ENCODE measurements at places on chromosomes 3 and 15.

- DNase-seq, result no peak
These were observed 124.4 kb downstream of the PTPRG start for GRCh38 chr3:61685755-61686154.

DNA sequence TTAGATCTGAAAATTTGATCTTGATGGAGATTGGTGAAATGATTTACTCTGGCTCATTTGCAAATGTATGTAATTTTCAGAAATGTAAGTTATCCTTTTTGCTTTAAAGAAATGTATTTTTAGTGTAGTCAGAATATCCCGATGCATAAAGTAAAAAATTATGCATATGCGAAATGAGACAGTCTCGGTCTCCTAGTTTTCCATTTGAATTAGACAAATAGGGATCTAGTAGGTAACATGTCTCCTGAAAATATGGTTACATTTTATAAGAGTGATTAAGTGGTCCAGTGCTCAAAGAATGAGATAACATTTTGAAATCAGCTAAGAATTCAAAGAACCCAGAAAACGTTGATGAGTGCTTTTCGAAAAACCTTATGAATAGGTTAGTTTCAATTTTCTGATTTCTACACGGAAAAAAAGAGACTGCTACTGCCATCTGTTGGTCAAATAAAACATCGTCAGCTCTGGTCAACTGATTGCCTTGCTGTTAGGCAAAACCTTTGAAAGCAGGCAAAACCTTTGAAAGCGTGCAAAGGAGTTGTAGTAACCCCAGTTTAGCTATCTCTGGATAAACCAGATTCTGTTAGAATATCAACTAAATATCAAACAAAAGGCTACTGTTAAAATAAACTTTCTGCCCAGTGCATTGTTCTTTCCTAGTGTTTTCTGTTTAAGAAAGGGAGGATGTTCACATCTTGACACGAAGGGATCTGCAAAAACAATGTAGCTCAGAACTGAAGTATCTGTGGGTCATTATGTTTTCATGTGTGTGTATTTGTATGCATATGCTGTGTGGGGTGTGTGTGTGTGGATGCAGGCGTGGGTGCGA, 59.3 kb upstream of the CHMP2B start:
- no peak for DNase-seq

- no peak for DNase-seq
These were observed 1066.0 kb downstream of the AGBL1 start for GRCh38 chr15:87145696-87146095.

DNA sequence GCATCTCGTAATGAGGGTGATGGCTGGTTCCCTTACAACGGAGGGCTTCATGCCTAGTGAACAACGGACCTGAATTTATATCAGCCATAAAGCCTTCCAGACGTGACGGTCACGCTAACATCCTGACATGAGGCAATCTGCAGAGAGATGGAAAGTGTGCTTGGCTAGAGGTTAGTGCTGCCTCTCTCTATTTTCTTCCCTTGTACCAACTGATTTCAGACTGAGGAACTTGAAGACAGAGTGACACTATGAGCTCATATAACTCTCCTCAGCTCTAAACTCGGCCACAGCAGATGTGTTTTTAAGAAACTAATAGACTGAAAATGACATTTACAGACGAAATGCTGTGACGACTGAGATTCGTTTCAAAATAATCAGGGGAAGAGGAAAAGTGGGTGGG, 122.4 kb downstream of the XXYLT1 start:
- no peak for DNase-seq

DNA sequence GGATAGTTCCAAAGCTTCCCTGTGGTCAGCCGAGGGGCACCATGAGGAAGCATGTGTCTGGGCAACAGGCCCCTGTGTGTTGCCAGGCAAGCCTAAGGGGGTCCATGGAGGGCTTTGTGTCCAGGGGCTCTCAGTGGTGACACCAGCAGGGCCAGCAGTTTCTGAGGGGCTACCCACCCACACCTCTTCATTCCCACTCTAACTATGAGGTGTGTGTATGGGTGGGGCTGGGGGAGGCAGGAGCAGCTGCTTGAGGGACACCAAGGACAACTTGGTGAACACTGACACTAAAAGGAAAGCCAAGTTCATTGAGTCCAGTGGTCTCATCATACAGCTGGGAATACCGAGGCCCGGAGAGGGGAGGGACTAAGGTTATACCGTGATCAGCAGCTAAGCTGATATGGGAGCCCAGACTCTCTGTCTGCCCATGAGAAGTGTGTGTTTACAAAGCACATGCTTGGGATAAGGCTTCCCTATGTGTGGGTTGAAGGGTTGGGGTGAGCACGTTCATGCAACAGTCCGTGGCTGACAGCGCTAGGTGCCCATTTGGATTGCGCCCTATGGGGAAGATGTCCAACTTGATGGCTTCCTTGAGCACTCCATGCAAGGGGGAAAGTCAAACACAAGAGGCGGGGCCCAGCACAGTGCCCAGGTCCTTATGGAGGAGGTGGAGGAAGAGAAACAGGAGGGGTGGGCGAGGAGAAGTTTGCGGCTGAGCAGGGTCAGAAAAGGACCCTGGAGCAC, 34.8 kb upstream of the CHRNB4 start:
- no peak for DNase-seq

GRCh38 chr3:14322001-14322400, 80.4 kb upstream of the SLC6A6 start:
- no peak for DNase-seq

GRCh38 chr15:34618073-34618472, 34.6 kb upstream of the GOLGA8B start:
- no peak for DNase-seq

GRCh38 chr3:142888099-142888480, 793 bp downstream of the PCOLCE2 start:
- DNase-seq, result no peak

DNA sequence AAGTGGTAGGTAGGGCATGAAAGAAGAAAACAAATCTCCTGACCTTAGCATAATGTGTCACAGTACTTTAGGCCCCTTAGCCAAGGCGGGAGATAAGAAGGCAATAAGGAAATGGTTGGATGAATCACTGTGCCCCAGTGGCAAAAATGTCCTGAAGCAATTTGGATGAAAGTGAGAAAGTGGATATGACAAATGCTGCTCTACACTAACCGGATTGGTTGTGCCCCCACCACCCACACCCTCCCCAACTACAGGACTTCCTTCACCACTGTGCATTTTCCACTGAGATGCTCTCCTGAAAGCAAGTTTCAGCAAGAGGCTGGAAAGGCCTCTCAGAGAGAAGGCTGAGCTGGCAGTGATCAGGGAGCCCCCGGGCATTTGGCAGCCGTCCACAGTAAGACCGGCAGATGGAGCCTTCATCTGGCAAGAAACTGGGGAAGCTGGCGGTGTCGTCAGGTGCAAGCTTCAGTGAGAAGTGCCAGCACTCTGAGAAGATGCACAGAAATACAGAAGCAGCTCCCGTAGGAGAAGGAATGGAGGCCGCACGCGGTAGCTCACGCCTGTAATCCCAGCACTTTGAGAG, 63.8 kb downstream of the ATP1B3 start:
- no peak for DNase-seq

- no peak for DNase-seq
These were observed 75.1 kb downstream of the SLC12A8 start for GRCh38 chr3:125137358-125138033.

GRCh38 chr3:143083781-143084180, 35.8 kb upstream of the CHST2 start:
- DNase-seq, result no peak

- DNase-seq, result peak; percentile 60
These were observed 97.4 kb downstream of the ST6GAL1 start for GRCh38 chr3:187027531-187028278.

DNA sequence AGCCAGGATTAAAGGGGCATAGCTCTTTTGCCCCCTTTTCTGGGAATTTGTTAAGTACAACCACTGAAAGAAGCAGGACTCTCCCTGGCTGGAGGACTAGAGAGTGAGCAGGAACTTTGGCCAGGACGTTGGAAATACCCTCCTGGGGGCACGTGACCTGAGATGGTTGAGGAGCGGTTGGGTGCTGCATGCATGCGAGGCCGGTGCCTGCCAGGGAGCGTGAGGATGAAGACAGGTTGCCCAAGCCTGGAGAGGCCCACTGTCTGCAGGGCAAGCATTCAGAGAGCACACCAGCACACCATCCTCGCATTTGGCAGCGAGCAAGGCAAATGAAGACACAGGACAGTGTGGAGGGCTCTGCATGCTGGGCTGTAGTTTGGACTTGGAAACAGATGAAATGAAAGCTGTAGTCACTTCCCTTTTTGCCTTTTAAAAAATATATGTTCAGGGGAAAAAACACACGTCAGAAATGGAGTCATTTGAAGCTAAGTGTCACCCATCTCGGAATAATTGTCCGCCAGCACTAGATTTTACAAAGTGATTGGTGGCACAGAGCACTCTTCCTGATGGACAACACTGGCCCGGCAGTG, 217.6 kb downstream of the SLCO3A1 start:
- DNase-seq, result no peak

- DNase-seq, result no peak
These were observed 14.3 kb downstream of the ZBTB38 start for GRCh38 chr3:141382571-141382970.

DNA sequence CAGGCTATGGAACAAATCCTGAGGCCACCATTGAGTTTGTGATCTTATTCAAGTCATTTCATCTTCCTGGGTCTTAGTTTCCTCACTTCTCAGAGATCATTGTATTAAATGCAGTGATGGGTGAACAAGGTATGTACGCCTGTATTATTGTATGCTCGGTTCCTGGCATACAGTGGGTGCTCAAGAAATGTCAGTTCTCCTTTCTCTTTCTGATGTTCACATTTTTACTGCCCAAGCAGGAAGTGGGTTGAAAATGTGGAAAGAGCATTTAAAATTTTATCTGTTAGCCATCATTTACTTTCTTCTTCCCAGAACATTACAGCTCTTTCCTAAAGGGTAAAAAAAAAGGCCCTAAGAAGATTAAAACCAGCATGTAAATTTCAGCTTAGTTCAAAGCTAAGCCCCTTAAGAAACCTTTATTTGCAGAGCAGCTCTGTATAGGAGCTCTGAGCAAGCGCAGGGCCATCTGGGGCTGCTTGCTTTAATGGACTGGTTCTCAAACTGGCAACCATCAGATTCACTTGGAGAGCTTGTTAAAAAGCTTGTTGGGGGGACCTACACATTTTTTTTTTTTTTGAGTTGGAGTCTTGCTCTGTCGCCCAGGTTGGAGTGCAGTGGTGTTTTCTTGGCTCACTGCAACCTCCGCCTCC, 179.4 kb downstream of the CHST2 start:
- DNase-seq, result no peak

DNA sequence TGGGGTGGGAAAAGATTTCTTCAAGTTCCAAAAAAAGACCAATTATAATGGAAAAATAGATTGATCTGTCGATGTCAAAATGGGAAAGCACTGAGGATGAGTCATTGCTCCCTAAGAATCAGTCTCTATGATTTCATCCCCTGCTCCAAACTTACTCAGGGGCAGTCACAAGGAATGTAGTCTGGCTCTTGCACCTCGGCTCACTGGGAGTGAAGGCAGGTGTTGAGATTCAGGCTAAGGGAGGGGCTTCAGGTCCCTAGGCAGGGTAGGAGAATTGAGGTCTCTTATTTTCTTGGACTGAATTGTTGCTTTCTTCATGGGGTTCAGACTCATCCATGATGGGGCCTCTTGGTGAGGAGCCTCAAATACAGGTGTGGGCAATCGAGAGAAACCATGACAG, 14.2 kb downstream of the ESYT3 start:
- no peak for DNase-seq

DNA sequence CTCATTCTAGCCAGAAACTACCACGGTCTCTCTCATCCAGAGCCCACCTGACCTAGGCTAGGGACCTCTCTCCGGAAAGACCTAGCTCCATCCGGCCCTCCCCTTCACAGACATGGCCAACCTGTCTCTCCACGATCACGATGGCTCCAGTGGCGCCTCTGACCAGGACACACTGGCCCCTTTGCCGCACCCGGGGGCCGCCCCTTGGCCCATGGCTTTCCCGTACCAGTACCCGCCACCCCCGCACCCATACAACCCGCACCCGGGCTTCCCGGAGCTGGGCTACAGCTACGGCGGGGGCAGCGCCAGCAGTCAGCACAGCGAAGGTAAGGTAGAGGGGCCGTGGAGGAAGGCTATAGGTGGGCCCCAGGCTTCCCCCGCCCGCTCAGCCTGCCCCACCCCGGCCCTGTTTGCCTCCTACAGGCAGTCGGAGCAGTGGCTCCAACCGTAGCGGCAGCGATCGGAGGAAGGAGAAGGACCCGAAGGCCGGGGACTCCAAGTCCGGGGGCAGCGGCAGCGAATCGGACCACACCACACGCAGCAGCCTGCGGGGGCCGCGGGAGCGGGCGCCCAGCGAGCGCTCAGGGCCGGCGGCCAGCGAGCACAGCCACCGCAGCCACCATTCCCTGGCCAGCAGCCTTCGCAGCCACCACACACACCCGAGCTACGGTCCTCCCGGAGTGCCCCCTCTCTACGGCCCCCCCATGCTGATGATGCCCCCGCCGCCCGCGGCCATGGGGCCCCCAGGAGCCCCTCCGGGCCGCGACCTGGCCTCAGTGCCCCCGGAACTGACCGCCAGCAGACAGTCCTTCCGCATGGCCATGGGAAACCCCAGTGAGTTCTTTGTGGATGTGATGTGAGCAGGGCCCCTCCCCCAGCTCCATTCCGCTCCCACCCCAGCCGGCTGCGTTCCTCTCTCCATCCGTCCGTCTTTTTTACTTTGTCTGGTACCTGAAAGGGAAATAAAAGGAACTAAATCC, 4.5 kb upstream of the AP2M1 start:
- DNase-seq, result no peak

GRCh38 chr15:81105545-81105944, 28.5 kb upstream of the CFAP161 start:
- DNase-seq, result no peak

DNA sequence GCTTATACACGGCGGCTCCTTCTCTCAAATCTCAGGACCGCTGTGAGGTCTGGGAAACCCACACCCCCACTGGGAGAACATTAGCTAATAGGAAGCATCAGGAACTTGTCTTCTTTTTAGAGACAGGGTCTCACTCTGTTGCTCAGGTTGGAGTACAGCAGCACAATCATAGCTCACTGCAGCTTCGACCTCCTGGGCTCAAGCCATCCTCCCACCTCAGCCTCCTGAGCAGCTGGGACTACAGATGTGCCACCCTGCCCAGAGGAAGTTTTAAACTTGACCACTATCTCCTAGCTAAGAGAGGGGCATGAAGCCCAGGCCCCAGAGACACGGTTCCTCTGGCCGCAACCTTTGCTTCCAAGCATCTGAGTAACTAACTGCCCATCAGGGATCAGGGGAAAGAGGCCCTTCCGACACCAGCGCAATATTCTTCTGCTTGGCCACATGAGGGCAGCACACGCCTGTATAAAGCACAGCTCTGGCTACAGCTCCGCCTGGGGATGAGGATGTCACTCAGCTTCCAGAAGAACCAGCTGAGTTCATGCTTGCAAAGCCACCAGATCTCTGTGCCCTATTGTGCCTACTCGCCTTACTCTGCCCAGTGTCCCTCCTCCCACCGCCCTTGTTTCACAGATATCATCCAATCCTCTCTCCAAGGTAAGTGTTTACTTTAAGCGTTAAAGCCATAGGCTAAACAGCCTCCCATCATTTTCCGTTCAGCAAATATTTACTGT, 57.6 kb upstream of the SLC6A11 start:
- no peak for DNase-seq
